ENCODE measurements at places on chromosomes 7 and 10.

GRCh38 chr10:68331455-68332258 lies at the start of gene HNRNPH3:
TSS of gene HNRNPH3 (plus strand) at chr10:68332064. CDS start at chr10:68337222, 5,158 bp downstream.
- DNase-seq, result peak; percentile 98

- no peak for DNase-seq
Observed at GRCh38 chr7:126804604-126805003, 448.1 kb downstream of the GRM8 start.

DNA sequence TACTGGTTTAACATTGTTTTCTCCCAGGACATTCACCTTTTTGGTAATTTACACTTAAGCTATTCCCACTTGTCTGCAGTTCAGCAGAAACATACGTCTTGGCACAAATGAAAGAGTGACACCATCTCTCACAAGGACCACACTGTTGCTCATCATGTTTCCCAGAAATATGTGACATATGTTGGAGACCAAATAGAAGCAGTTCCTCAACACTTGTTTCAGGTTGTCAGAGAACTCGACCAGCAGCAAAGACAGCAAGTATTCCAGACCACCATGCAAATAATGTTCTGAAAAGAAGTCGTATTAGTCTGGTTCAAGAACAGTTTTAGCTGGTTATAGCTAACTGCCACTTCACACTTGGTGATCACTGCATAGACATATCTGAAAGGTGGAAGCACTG lies 81.3 kb upstream of the KLF6 start:
- DNase-seq, result peak; percentile 35

DNA sequence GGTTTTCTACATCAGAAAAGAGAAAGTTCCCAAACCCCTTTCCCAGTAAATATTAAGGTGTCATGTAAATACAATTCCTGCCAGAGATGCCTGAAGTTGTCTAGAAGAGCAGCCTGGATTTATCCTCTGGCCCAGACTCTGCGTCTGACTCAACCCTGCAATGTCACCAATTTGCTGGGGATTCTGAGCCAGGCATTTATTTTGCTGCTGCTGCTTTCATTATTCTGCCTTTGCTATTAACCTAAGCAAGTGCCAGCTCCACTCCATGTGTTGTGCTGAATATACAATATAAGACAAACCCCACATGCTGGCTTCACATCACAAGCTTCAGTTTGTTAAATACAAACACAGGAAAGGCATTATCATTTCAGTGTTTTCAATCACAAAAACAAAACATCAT lies 59.1 kb downstream of the ELAPOR2 start:
- no peak for DNase-seq

DNA sequence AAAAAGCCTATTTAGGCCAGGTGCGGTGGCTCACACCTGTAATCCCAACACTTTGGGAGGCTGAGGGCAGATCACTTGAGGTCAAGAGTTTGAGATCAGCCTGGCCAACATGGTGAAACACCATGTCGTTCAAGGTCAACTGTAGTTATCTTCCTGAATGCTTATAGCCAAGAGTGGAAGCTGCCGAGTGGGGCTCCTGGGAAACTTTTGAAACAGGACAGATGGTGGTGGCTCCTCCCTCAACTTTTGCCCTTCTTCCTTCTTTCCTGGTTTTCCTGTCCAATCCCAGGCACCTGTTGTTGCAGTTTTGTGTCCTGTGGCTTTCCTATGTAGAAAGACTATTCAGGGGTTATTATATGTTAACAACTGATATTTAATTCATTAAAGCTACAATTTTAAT lies 8.7 kb upstream of the PPIA start:
- no peak for DNase-seq

DNA sequence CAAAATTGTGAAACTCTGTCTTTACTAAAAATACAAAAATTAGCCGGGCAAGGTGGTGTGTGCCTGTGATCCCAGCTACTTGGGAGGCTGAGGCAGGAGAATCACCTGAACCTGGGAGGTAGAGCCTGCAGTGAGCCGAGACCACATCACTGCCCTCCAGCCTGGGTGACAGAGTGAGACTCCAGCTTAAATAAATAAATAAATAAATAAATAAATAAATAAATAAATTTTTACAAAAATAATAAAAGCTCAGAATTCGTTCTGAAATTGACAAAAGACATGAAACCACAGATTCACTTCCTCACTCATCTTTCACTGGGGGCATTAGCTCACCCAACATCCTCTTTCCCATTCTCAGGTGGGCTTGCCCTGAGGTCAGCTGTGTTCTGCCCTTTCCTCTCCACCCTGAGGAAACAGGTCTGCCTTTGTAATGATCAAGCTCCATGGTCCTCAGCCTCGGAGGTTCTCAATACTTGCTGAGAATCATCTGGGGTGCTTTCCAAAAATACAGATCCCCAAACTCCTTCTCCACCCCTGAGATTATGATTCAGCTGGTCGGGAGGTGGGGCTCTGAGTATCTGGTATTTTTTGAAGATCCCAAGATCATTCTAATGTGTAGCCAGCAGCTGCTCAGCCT lies 29.2 kb upstream of the APBB1IP start:
- DNase-seq, result no peak

DNA sequence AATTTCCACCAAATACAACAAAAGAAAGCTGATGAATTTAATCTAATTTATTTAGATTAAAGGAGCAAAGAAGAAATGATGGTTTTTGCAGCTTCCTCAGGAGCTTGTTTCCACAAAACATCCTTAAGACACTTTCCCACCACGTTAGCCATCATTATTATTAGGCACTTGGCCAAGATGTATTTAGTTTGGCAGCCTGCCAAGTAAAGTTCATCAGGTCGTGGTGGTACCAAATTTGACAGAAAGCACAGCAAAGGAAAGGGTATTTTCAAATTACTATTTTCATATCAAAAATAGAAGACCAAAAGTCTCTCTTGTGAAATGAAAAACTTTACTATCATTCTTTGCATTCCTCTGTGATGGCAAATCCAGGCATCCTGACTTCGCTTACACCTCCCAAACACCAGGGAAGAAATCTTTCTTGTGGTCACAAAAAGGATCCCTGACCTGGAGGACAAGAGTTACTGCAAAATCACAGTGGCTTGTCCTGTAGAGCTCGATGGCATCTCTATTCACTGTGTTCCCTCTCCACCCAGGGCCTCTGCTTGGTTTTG lies 123.1 kb upstream of the INHBA start:
- no peak for DNase-seq

GRCh38 chr10:106917452-106918055 lies 247.0 kb downstream of the SORCS1 start:
- no peak for DNase-seq

GRCh38 chr7:46247664-46248063 lies 326.6 kb upstream of the IGFBP3 start:
- DNase-seq, result no peak

- no peak for DNase-seq
Observed at GRCh38 chr7:25964483-25964991, 187.5 kb upstream of the NFE2L3 start.

DNA sequence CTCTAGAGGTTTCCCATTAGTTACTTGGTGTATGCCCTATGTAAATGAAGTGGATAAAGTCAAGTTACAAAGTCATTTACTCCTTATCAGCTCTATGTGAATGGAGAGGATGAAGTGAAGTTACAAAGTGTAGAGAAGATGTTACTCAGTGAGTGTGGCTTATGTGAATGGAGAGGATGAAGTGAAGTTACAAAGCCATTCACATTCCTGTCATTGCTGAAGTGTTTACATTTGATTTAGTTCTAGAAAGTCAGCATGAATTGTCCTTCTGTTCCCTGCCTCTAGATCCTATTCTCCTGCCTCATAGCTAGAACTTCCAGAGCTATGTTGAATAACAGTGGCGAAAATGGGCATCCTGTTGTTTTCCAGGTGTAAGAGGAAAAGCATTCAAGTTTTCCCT lies 880.1 kb downstream of the DNAJB9 start:
- DNase-seq, result no peak

- no peak for DNase-seq
Observed at GRCh38 chr7:22715969-22716368, 11.0 kb upstream of the IL6 start.

DNA sequence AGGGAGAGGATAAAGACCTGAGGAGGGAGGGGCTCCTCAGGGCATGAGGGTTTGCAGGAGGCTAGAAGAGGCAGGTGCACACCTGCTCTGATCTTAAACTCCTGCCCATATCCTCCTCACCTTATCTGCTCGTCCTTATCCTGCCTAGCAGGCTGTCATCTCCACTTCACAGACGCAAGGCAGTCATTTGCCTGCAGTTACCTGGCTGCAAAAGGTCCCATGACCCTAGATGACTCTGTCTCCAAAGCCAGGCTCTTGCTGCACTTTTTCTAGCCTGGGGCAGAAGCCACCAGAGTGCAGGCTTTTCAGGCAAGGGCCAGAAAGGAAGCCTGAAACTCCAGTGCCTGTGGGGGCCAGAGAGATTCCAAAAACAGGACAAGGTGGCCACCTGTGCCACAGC lies 1.7 kb upstream of the ZNF853 start:
- DNase-seq, result no peak

Data from CD4-positive, alpha-beta T cell treated with Interleukin-21 for 1 hour (primary cell).